ENCODE measurements at places on chromosomes 13 and 19.

GRCh38 chr13:106038752-106039151 is 496.7 kb downstream of the EFNB2 start:
- DNase-seq = no peak

DNA sequence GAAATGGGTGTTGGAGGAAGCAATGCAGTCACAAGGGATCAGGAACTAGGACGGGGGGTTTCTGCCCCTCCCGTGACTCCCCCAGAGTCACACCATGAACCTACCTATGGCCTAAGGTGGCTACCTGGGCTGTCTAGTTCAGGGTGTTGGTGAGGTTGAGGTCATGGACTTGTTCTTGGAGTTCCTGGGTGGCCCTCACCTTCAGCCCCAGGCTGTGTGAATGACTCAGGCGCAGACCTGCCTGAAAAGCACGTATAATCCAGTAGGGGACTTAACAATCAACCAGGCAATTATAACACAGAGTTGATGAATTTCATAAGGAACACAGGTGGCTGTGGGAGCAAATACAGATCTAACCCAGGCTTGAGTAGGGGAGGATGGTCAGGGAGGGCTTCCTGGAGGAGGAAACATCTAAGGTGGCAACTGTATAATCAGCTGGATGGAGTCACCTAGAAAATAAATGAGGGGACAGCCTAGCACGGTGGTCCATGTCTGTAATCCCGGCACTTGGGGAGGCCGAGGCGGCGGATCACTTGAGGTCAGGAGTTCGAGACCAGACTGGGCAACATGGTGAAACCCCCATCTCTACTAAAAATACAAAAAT is 25.6 kb upstream of the ADGRE1 start:
- DNase-seq = no peak

DNA sequence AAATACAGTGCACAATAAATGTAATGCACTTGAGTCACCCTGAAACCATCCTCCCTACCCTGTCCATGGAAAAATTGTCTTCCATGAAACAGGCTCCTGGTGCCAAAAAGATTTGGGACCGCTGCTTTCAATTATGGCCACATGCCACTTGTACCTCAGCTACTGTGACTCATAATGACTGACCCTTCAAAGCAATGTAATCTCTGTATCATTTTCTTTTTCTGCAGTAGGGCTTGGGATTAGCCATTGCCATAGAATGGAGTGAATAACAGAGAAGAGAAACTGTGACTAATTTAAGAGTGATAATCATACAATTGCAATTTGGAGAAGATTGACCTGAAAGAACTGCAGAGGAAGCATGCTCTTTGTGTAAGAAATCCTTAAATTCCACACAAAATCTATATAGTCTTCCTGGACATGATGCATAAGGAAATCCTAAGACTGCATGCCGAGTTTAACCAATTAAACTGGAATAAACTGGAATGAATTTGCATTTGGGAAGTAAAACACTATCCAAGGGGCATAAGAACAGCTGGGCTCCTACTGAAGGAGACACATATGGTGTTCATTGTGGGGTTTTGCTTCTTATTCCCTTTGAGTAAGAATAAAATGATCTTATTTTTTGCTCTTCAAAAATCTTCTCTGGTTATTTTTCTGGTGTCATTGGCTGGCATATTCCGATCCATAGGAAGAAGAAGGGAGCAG is 59.5 kb upstream of the SLC7A1 start:
- no peak for DNase-seq

DNA sequence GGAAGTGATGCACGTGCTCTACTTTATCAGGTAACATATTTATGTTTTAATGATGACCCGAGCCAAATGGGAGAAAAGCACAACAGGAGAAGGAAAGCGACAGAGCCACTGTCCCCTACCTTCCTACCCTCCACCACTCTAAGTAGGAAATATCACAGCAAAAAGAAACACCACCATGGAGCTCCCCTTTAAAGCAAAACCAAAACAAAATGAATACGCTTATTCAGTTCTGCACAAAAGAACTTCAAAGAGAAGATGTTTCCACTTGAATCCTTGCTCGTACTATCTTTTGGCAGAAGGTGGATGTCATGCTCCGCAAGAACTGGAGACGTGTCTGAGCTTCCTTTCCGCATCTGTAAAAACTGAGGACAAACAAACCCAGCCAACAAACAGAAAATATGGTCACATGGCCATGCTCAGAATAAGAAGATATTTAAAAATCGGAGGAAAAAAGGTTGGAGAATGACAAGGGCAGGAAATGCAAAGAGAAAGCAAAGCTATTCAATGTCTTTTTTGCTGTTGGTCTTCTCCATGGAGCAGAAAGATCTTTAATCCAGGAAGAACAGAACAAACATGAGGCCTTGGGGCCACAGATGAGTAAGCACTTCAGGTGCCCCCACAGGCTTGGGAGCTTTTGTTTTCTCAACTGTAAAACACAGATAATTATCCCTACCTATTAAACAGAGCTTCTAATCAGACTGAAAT is 19.5 kb downstream of the N4BP2L1 start:
- no peak for DNase-seq

DNA sequence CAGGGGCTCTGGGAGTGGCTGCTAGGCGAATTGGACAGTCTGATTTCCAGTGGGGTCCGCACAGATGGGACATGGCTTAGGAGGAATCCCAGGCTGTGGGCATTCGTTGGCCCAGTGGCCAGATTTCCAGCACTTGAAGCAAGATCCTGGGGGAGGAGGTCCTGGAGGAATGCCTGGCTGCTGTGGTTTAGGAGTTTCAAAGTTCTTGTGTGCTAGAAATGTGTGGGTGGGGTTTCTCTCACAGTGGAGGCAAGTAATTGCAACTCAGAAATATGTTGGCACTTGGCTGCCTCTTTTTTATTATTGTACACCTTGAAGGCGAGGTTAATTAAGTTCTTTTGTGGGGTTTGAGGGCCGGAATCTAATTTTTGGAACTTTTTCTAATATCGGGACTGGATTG is 17.1 kb downstream of the IGFL3 start:
- DNase-seq = no peak

DNA sequence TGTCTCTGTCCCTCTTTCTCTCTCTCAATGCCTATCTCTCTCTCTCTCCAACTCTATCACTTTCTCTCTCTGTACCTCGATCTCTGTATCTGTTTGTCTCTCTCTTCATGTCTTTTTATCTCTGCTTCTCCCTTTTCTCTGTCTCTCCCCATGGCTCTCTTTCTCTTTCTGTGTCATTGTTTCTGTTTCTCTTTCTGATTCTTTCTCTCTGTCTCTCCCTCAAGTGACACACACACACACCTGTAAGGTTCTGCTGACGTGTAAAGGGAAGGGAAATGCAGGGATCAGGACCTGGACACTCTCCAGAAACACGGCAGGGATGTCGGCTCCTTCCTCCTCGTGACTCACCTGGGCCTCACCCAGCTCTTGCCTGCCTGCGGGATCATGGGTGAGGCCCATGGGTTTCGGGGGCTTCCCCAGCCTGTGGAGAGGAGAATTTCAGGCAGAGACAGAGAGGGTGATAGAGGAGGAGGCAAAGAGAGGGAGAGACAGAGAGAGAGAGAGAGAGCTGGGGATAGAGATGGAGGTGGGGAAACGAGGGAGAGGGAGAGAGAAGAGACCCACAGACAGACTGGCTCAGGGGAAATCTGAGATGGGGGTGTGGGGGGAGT is 5.4 kb upstream of the PLAUR start:
- no peak for DNase-seq

DNA sequence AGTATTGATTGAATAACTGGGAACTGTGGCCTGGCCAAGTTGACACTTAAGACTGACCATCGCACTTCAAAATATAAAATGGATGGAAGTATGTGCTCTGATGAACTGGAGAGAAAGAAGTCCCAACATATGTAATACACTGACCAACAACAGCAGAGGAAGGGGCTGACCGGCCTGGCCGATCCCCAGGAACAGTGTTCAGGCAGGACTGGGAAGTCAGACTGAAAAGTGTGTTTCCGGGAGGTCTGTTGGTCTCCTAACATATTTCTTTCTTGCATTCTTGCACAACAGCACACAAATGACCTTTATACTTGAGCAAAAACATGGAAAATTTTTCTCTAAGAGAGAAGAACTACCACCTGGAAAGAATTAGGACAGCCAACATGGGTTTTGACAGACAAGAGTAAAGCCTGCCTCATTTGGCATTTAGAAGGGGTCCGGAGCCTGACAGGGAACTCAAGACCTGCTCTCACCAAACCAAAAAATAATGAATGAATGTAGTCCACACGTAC is 297.8 kb downstream of the OXGR1 start:
- DNase-seq = no peak

GRCh38 chr19:33418461-33418860 is 45.0 kb downstream of the CEBPG start:
- DNase-seq = no peak

GRCh38 chr19:45117167-45117594 is 24.2 kb downstream of the PPP1R37 start:
- DNase-seq = peak; percentile 37

- DNase-seq = no peak
Measured at GRCh38 chr13:76609643-76610042, 276.6 kb downstream of the KCTD12 start.

GRCh38 chr13:48448285-48448958 is 35.5 kb upstream of the LPAR6 start:
- no peak for DNase-seq
